ENCODE measurements at places on chromosomes 1 and 21.

- no peak for DNase-seq
These were observed 53.2 kb upstream of the MRPS6 start for GRCh38 chr21:34020005-34020847.

DNA sequence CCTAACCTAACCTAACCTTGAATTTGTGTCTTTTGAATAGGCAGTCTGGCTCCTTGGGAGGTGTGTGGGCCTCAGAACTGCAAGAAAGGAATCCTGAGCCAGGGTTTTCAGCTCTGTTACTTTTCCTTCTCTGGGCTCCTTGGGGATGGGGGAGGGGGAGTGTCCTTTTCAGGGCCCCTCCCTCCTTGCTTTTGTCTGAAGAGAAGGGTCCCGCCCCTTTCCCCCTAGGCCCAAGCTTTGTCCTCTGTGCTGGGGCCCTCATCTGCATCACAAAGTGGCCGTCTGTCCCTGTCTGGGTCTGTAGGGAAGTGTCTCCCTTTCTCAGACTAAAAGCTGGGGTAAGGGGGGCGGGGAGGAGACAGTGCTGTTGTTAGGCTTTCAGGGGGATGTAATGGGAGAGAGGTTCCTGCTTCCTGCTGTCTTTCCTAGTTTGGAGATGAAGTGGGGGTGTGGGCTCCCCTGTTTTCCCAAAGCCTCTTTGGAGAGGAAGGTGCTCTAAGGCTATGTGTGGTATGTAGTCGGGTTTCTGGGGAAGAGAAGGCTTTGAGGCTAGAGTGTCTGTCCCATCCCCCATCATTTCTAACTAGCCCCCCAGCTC lies 3.1 kb downstream of the AGO1 start:
- DNase-seq = no peak

- DNase-seq = peak; percentile 21
These were observed 30.6 kb downstream of the ZC3H11B start for GRCh38 chr1:219582296-219582695.

DNA sequence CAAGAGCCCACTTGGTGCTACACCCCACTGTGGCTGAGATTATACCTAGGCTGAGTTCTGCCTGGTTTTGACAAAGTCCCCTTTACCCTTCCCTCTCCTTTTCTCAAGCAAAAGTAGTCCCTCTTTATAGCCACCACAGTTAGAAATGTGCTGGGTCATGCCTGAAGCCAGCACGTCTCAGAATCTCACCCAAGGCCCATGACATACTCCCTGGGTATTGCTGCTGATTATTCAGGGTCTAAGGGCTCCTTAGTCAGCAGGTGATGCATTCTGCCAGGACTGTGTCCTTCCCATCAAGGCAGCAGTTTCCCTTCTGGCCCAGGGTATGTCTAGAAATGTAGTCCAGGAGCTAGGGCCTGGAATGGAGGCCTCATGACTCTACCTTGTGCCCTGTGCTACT lies 67.3 kb upstream of the COX20 start:
- DNase-seq = no peak

DNA sequence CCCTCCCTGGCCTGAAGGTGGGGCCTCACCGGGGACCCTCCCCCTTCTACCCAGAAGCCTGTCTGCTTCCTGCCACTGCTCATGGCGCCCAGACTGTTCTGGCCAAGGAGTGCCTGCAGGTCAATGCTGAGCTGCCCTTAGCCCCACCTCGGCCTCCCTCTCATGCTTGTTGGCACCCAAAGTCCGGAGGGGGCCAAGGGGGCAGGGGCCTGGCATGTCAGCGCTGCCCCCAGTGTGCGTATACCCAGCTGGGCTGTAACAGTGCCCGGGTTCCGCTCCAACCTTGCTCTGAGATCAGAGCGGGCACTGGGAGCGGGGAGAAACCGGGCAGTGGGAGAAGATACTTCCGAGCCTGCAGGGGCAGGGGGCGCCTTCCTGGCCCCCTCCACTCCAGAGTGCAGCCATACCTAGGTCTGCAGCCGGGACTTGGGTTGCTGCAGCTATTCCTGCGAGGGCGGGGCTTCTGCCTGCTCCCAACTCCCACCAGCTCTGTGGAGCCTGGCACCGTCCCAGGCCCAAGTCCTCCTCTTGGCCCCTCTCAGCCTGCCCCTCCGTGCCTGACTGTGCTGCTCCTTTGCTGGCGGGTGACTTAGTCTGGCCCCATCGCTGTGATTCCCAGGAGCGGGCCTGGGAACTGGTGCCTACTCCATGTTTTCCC lies 21.4 kb upstream of the TGFB2 start:
- no peak for DNase-seq

DNA sequence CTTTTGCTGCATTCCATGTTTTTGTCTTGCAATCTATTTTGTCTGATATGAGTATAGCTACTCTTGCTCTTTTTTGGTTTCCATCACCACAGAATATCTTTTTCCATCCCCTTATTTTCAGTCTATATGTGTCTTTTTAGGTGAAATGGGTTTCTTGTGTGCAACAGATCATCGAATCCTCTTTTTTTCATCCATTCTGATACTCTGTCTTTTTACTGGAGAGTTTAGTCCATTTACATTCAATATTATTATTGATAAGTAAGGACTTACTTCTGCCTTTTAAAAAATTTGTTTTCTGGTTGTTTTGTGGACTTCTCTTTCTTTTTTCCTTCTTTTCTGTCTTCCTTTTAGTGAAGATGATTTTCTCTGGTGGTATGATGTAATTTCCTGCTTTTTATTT lies 64.6 kb upstream of the CD55 start:
- no peak for DNase-seq

- DNase-seq = no peak
These were observed 9.0 kb upstream of the ABCG1 start for GRCh38 chr21:42209801-42210479.

- no peak for DNase-seq
These were observed 124.2 kb downstream of the AKT3 start for GRCh38 chr1:243725846-243726245.

DNA sequence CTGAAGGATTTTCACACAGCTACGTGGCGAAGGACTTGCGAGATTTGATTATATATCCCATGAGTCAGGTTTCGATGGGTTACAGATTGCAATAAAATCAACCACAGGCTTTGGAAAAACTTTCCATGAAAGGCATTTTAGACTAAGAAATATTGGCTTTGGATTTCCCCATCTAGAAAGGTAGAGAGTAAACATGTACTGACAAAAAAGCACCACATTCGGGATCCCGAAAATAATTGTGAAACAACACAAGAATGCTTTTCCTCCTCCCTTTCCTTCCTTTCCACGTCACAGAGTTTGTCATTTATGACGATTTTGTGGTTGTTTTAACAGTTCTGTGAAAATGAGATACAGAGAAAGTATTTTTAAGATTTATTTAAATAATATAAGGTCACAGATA lies 38.5 kb downstream of the TGFB2 start:
- no peak for DNase-seq

GRCh38 chr1:117985973-117986372 lies 56.4 kb downstream of the WDR3 start:
- no peak for DNase-seq

DNA sequence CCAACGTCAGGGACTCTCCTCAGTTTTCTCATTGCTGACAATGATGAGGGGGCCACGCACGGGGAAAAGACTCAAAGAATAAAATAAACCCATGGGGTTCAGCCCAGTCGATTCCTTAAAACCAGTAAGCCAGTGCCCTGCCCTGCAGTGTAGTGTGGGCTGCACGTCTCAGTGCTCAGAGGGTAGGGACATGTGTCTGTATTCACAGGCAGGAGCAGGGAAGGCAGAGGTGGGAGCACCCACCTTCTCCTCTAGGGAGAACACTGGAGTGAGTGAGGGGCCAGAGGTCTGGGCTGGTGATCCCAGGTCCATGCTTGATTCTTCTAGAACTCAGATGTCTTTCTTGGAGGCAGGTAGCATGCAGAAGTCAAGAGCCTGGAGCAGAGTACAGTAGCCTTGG lies 303.6 kb downstream of the MATN1 start:
- DNase-seq = no peak

GRCh38 chr1:29164588-29164987 lies 17.1 kb downstream of the SRSF4 start:
- no peak for DNase-seq

- no peak for DNase-seq
These were observed 109.3 kb downstream of the KAZN start for GRCh38 chr1:14707531-14708445.

- DNase-seq = no peak
These were observed 165.8 kb upstream of the EDN2 start for GRCh38 chr1:41650028-41650880.

DNA sequence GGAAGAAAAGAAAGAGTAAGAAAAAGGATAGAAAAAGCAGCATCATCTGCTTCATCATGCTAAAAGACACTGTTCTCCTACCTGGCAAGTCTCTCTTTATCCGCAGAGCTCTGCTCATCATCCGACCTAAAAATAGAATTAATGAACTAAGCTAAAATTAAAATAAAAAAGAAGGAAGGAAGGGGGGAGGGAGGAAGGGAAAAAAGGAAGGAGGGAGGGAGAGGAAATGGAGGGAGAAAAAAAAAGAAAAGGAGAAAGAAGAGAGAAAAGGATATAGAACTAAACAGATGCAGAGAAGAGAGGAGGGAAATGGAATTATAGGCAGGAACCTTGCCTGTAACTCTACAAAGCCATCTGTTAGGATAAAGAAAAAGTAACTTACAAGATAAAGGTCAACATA lies 34.1 kb downstream of the ARNT start:
- no peak for DNase-seq

GRCh38 chr1:151680826-151681225 lies 35.8 kb downstream of the CELF3 start:
- DNase-seq = peak; percentile 81

- no peak for DNase-seq
These were observed 286.7 kb downstream of the SRGAP2C start for GRCh38 chr1:121471523-121471922.

- DNase-seq = peak; percentile 79
These were observed 185.9 kb upstream of the EDN2 start for GRCh38 chr1:41670217-41670957.

GRCh38 chr1:178172939-178173338 lies 79.0 kb downstream of the RASAL2 start:
- peak; percentile 66 for DNase-seq

DNA sequence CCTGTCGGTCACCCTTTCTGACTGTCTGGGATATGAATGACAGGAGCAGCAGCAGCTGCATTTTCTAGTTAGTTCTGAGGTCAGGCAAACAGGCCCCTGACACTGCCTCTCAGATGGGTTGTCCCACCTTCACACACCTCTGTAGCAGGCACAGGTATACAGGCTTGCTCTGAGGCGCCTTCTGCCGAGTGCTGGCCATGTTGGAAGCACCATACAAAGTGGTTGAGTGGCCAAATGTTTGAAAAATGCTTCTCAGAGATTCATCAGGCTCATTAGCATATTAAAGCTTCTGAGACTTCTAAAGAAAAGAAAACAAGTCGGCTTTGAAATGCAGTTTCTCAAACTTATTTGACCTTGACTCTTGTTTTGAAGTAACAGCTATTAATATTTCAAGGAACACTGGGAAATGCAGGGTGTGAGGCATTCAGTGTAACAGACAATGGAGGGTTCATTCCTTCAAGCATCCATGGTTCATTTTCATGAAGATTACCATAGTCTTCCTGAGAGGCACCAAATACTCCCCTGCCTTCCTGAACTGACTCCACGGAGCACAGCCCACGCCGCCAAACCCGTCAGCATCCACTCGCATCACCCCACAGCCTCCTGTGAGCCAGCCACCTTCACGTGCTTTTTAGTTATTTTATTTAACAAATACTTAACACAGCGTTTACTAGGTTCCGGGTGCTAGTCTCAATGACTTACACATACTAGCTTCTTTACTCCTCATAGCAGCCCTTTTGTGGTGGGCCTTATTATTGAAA lies 81.8 kb downstream of the KCNN3 start:
- DNase-seq = no peak

DNA sequence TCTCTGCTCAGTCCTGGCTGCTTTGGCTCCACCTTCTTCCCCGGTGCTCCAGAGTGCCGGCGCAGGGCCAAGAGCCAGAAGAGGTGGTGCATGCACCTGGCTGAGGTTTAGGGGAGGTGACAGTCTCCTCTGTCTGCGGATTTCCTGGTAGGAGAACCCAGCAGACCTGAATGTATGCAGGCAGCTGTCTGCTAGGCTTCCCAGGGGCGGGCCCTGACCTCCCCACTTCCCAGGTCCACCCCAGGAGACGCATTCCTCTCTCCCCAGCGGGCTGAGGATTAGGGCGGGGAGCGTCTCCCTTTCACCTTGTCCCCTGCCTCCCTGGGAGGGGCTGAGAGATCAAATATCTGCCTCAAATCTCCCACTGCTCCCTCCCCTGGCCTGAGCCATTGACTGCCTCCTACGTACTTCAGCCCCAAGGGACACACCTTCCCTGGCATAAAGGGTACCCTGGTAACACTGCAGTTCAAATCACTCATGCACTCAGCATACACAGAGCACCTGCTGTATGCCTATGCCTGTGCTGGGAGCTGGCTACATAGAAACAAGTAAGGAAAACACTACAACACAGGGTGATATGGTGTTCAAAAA lies 27.5 kb downstream of the DMBX1 start:
- DNase-seq = peak; percentile 75

DNA sequence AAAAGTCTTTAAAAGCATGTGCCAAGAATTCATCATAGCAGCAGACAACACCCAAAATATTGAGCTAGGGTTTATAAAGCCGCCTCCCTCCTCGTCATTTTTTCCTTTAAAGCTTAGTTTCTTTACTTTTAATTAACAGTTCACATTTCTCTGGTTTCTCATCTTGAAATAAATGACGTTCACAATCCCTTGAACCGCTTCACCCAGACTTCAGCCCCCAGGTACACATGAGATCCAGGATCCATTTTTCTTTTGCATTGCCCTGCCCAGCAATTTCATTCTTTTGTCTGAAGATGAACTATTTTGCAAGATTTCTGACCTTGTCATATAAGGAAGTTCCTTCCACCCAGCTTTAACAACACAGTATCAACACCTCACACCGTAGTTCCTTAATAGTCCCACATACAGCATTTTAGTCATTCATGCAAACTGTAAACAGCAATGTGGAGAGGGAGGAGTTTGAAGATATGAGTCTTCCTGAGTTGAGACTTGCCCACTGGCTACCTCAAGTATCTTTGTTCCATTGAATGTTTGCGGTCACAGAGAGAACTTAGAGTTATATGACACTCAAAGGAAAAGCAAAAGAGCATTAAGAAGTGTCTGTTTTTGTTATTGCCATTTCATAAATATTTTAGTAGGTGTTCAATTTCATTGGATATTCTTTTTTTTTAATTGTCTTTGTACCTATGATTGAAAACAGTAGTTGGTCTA lies 35.3 kb upstream of the CACYBP start:
- DNase-seq = no peak

DNA sequence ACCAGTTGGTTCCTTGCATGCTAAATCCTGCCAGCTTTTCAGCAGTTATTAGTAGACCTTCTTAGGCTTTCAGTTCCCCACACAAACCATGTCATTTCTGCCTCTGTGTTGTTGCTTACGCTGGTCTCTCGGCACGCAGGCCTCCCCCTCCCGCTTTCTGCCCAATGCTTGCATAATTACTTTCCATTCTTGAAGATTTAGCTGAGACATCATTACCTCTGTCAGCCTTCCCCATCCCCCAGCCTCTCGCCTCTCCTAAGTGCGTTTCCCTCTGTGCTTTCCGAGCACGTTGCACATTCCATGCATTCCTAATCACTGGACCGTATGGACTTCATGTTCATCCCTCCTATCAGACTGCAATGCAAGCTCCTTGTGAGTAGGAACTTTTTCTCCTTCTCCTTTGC lies 26.8 kb downstream of the TSHB start:
- DNase-seq = peak; percentile 72

Measured in urothelium cell line (cell line).